ENCODE measurements at places on chromosomes 6 and 20.

DNA sequence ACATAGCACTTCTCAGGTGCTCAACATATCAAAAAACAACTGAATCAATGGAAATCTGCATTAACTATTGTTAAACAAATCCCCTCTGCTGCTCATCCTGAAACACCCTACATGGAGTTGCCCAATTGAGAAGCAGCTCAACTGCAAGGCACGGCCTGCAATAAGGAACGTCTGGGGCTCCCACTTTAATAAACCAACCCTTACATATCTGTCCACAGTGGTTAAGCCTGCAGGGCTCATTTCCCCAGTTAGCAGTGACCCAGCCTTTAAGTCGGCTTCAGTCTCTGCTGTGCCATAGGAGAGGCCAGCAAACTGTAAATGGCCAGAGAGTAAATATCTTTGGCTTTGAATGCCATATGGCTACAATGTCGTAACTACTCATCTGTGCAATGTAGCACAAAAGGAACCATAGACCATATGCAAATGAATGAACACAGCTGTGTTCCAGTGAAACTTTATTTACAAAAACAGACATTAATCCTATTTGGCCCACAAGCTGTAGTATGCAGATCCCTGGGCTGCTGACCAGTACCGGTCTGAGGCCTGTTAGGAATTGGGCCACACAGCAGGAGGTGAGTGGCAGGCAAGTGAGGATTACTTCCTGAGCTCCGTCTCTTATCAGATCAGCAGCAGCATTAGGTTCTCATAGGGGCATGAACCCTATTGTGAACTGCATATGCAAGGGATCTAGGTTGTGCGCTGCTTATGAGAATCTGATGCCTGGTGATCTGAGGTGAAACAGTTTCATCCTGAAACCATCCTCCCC lies 522.7 kb upstream of the CDH4 start:
- no peak for DNase-seq

- DNase-seq: no peak
Measured at GRCh38 chr6:127464161-127464880, 5.1 kb upstream of the KIAA0408 start.

GRCh38 chr6:1678201-1678600 lies 68.5 kb downstream of the FOXC1 start:
- DNase-seq: no peak

DNA sequence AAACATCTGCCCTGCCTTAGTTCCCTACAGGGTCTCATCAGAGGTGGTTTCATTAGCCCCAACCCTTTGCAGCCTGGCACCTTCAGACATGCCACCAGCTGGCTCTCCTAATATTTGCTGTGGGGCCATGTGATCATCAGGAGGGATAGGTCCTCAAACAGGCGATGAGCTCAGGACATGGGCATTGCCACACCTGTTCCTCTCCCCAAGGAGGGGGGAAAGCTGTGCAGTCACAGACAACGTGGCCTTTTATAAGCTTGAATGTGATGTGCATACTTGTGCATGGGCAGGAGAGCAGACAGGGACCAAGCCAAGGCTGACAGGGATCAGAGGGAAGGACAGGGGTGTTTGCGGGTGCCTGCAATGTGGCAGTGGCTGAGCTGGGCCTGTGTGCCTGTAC lies 78.8 kb upstream of the ZNFX1 start:
- no peak for DNase-seq

GRCh38 chr20:58877050-58877975 lies 24.8 kb downstream of the GNAS start:
- DNase-seq: no peak

DNA sequence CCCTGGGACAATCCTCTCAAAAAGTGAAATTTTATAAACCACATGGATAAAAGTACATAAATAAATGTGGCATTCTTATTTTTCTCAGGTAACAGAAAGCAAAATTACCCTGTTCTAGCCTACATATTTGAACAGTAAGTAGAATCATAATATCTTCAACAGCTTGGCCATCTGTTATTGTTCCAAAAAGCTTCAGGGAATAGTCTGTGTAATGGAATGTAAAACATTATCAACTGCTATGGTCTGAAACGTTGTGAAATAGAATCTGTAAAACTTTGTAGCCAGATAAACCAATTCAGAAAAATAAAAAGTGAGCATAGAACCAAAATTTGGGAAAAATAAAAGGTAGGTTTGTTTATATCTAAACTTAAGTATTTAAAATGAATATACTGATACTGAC lies 114.7 kb downstream of the THEMIS start:
- DNase-seq: no peak

GRCh38 chr20:23142162-23143050 lies 56.3 kb upstream of the CD93 start:
- DNase-seq: no peak

DNA sequence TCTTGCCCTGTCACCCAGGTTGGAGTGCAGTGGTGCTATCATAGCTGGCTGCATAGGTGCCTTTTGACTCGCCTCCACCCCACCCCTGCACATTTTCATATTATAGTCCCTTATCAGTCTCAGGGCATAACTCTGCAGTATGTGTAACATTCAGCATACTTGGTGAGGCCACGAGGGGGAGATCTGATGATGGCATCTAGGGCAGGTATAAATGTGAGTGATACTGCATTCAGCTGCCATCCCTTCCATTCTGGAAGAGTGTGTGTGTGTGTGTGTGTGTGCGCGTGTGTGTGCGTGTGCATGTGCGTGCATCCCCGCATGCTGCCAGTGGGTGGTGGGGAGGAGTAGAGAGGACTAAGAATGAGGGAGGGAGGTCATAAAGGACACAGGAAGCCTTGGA lies 81.4 kb downstream of the JARID2 start:
- DNase-seq: no peak

DNA sequence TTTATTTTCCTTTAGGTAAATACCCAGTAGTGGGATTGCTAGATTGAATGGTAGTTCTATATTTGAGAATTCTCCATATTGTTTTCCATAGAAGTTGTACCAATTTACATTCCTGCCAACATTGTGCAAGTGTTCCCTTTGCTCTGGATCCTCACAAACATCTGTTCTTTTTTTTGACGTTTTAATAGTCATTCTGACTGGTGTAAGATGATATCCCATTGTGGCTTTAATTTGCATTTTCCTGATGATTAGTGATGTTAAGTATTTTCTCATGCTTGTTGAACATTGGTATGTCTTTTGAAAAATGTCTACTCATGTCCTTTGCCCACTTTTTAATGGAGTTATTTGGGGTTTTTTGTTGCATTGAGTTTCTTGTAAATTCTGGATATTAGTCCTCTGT lies 85.6 kb downstream of the UBE3D start:
- DNase-seq: no peak

- no peak for DNase-seq
Measured at GRCh38 chr6:53313784-53314400, 34.9 kb downstream of the ELOVL5 start.

GRCh38 chr20:53186635-53187034 lies 214.5 kb downstream of the TSHZ2 start:
- DNase-seq: no peak

GRCh38 chr6:34518669-34519365 lies 37.3 kb downstream of the SPDEF start:
- DNase-seq: no peak
